CD8-positive, alpha-beta T cell (primary cell): ENCODE measurements at places on chromosomes 5 and 9.

DNA sequence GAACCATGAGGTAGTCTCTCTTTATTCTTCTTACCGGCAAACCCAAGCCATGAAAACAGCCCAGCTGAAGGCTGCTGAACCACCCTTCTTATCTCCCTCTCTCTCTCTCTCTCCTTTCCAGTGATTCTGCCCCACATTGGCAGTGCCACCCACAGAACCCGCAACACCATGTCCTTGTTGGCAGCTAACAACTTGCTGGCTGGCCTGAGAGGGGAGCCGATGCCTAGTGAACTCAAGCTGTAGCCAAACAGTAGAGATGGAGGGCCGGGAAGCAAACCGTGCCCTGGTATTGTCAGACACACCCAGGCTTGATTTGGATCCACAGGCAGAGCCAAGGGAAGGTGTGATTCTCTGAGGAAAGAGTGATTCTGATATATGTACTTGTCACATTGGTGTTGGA, 14.0 kb downstream of the GRHPR start:
- DNase-seq = no peak

DNA sequence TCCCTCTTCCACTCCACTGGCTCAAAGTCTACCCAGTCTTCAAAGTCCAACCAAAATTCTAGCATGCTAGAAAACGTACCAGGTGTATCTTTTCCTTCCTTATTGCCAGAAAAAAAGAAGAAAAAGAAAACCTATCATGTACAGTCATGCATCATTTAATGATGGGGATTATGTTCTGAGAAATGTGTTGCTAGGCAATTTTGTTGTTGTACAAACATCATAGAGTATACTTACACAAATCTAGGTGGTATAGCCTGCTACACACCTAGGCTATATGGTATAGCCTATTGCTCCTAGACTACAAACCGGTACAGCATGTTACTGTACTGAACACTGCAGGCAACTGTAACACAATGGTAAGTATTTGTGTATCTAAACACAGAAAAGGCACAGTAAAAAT, 104.8 kb downstream of the SREK1 start:
- no peak for DNase-seq

DNA sequence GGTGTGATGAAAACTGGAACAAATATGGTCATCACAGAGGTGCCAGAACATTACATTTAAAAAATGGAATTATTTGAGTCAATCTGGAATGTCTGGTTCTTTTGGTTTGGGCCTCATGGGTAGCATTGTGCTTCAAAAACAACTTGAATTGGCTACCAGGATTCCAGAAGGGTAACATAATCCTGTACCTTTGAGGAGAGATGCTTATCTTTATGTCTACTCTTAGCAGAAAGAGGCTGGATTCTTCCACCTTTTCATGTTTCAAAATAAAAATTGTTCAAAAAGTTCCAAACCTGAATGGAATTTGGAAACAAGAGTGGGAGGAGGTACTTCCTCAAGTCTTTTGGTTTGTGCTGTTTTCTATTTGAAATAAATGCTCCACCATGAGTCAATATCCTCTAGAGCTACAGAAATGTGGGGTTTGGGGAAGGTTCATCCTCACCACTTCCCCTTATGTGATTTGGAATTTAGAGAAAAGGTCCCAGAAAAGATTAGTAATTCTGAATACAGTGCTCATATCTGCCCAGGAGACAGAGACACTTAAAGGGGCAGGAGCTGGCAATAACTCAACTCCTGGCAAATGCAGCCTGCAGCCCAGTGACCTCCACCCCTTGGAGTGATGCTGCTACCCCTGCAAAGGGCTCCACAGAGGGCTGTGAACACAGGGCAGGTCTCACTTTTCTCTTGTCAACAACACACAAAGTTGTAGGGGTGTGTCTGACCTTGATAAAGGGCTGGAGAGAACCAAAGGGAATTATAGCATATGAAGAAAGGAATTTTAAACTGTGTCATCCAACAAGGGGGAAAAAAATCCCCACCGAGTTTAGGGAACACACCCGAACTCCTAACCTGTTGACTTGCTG, 272.8 kb downstream of the CWC27 start:
- DNase-seq = no peak

DNA sequence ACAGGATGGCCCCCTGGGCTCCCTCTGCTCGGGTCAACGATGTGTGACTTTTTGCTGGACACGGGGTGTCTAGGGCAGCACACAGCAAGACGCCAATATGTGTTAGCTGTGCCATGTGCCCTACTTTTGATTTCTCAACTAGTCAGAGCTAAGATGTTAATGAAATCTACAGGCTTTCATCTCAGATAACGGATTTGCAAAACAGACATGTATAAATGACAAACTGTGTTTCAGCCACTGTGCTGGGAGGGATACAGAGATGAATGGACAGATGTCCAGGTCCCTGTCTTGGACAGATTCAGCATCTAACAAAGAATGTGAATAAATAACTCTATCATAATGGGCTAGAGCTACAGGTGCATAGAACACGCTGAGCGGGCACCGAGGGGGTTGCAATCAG, 160.2 kb upstream of the LHFPL2 start:
- no peak for DNase-seq

- DNase-seq = no peak
Observed at GRCh38 chr9:108473209-108474112, 382.3 kb downstream of the ACTL7B start.

GRCh38 chr9:86061972-86062739, 37.2 kb downstream of the GOLM1 start:
- no peak for DNase-seq
